ENCODE measurements at places on chromosomes 4 and X. TPM values are rescaled to one million over a fixed set of nuclear protein-coding genes. Genes with fewer than 3 reads are reported as not detected.
A peak's percentile ranks its signal among the peaks of the same experiment; 100 is the strongest.

DNA sequence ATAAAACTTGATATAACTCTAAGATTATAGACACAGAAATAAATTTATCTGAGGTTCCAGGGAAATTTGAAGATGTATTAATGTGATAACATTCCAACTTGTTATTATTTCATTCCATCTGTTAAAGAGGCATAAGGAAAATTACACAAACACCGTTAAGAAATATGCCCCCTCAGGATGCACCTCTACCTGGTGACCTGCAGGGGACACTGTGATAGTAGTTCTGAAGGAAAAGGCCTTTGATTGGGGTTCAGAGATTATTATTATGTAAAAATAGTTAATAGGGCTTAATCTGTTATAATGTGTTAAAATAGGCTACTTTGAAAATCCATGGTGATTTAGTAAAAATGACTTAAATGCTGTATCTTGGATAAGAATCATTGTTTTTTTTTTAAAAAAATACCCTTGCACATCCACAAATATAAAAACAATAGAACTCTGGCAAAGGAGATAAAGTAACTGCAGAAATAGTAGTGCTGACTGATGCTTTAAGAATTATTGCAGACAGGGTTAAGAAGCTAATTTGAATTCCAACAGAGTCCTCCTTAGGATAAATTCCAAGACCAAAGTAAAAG, 6.1 kb upstream of the ABRAXAS1 start:
- DNase-seq: no peak

- DNase-seq: peak; percentile 30
Observed at GRCh38 chrX:48835524-48836329, at the start of gene PCSK1N. TSS of gene PCSK1N (minus strand) at chrX:48835610. CDS start at chrX:48835532, 78 bp downstream.

DNA sequence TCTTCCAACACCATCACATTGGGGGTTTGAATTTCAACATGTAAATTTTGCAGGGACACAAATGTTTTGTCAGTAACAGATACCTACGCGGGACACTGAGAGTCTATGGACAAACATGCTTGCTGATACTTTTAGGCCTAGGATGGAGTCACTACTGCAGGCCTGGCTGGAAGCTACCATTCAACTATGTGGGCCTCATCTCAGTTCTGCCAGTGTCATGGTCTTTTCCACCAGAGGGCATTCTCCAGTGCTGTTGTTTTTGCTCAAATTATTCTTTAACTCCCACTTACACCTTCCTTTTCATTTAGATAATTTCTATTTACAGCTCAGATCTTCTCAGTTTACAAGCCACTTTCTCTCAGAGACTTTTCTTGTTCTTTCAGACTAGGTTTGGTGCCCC, 7.0 kb upstream of the ANK2 start:
- DNase-seq: no peak

- DNase-seq: no peak
Observed at GRCh38 chr4:168411318-168412150, 68.8 kb downstream of the DDX60L start.

- no peak for DNase-seq
Observed at GRCh38 chrX:44459501-44459900, 83.2 kb downstream of the FUNDC1 start.

- no peak for DNase-seq
Observed at GRCh38 chrX:74465424-74465823, 44.1 kb downstream of the SLC16A2 start.

GRCh38 chr4:1169691-1170096, 2.7 kb downstream of the SPON2 start:
- DNase-seq: no peak

- DNase-seq: no peak
Observed at GRCh38 chr4:131302108-131302507, 1847.0 kb upstream of the PCDH10 start.

DNA sequence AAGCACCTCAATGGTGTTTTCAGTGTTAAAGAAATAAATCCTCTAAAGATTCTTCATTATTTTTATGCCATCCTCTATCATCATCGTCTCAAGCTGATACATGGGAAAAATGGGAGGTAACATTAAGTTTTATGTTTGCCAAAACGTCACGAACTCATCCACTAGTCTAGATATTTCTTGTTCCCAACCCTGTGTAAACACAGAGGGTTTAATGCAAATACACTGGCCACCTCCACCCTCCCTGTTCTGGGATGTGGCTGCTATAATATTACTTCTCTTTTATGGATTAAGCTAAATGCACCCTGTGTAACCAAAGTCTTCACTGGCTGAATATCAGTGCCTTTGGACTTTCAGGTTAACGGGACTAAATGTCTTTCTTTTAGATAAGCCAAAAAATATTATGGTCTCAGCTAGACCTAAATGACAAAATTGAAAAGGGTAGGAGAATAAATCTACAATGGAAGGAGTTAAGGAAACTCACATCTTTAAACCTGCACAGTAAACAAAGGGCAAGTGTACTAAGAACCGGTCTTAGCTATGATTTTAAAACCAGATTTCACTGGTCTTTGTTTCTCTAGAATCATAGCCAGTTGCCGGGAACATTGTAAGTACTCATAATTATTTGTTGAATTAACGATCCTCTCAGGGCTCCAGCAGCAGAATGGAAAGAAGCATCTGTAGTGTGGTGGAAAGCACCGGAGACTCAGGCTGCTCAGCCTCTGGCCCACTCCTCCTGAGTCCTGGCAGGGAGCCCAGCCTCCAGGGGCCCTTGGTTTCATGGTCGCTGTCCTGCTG, 103.5 kb upstream of the NOCT start:
- no peak for DNase-seq

DNA sequence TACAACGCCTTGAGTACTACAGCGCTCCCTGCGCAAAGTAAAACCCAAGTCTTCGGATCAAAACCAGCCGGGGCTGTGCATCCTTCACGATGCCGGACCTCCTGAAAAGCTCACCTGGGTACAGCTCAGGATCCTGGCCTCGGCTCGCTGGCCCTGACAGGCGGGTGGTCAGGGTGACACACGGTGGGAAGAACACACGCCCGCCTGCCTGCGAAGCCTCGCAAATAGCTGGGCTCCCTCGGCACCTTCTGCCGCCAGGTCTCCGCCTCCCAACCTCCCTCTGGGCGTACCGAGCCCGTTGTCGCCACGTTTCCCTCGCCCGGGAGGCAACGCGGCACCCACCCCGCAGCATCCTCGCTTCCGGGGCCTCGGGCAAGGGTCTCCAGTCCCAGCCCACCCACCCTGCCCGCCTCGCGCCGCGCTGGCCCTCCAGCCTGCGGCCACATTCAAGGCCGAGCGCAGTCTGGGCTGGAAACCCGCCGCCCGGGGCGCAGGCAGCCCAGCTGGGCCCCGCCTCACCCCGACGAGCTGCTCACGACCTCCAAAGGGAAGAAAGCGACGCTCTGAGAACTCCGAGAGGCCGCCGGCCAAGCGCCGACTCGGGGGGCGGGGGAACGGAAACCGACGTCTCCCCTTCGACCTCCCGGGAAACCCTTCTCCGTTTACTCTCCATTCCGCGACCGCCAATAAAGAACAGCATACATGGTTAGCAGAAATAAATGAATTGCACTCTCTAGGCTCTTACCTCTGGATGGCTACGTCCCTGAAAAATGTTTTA, 511 bp downstream of the PPM1K start:
- peak; percentile 65 for DNase-seq

- no peak for DNase-seq
Observed at GRCh38 chrX:118736394-118737010, 9.1 kb downstream of the IL13RA1 start.

GRCh38 chr4:92952897-92953296, 649.1 kb downstream of the GRID2 start:
- no peak for DNase-seq

GRCh38 chr4:78622253-78622979, 70.8 kb downstream of the ANXA3 start:
- DNase-seq: no peak

GRCh38 chrX:72052415-72053090, 79.2 kb downstream of the RTL5 start:
- no peak for DNase-seq

DNA sequence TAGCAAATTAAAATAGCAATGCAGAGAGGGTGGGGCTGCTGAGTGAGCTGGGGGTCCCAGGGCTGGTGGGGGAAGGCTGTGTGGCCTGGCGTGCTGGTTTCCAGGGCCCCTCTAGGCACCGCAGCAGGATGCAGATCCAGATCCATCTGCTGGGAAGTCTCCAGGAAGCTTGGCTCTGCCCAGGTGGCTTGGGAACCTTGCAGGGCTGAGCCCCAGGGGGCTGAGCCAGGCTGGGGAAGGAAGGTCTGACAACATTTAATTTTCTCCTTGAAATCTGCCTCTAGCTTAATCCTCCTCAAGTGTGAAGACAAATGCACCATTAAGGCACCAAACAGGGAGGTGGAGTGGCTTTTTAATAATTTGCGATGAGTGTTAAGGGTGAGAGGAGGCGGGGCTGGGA, 31.7 kb downstream of the SORCS2 start:
- DNase-seq: no peak

GRCh38 chr4:99438405-99438780, 3.3 kb upstream of the ADH7 start:
- DNase-seq: no peak

DNA sequence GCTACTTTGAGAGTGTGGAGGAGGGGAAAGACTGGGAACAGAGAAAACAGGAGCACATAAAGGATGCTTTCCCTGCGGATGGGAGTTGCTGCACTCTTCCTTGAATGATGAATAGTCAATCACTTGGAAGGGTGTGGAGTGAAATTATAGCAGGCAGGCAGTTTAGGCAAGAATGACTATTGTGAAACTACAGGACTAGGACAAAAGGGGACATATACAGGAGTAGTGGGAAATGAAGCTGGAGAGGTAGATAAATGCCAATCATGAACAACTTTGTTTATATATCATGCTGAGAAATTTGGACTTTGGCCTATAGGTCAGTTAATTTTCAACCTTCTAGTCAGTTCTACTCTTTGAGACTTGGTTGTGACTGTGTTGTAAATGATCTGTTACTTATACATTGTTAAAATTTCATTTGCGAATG, 76.9 kb downstream of the PAQR3 start:
- no peak for DNase-seq

- no peak for DNase-seq
Observed at GRCh38 chr4:27931584-27931983, 1070.9 kb downstream of the STIM2 start.

- DNase-seq: no peak
Observed at GRCh38 chr4:167544391-167544790, 310.1 kb upstream of the SPOCK3 start.

DNA sequence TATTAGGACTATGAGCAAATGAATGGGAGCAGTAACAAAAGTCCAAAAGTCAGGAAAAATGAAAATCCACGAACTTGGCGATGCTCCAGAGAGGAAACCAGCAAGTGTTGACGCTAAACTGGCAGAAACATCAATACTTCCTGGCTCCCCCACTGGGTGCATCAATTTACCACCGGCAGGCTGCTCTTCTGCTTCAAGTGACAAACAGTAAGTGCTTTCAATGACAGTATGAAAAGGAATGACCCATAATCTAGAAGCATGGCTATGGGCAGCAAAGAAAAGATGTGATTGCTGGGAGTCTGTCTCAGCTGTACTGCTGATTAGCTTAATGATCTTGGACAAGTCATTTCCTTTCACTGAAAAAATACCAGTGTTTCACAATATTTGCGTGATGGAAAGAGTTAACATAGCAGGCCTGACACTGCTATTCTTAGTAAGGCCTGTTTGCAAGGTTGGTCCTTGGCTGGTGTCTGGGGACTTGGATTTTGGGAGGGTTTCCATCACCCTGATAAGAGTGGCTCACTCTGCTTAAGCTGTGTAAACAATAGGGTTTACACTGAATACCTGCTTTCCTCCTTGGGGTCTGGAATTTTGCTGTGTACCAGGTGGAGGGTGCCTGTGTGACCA, 8.7 kb downstream of the ATP11C start:
- no peak for DNase-seq

GRCh38 chr4:74793757-74794381, 454 bp downstream of the BTC start:
- peak; percentile 79 for DNase-seq

DNA sequence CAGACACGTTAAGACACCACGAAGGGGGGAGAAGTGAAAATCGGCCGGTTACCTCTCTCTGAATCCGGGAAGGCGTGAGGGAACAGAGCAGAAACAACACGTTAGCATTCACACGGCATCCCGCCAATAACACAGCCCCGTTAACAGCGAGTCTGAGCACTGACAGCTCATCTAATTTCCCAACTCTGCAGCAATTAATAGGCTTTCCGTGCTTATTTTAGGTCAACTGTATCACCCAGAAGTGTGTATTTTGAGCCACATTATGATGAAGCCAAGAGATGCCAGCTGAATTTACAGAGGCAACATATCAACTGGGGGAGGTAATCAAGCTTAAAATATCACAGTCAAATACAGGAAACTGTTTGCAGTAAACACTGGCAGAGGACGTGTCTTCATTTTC, 92.6 kb downstream of the NSUN7 start:
- DNase-seq: no peak

GRCh38 chr4:74366367-74366911, 1.5 kb downstream of the EREG start:
- no peak for DNase-seq

DNA sequence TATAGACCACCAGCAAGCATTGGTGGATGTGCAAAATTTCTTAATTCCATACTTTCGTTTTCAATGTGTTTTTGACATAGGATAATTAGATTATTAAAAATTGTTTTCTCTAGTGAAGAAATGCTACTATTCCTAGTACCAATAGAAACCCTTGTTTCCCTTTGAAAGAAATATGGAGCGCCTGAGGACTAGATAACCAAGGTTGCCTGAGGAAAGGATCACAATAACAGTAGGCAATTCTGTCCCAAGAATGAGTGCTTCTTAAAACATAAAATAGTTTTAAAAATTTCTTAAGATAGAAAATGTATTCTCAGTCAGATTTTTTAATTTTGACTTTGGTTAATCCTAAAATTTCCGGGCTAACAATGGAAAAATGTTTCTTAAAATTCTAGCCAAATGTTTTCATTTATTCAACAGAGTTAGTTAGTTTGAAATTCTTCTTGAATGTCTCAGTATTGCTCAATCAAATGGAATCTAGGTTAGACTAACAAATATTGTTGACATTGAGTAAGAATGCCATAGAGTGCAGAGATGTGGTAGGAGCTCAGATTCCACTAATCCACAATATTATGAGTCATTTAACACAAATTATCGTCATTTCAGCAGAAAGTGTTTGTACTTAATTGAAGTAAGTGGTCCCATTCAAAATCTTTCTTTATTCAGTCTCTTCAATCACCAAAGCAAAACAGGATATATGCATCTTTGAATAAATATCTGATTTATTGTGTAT, 666.0 kb downstream of the GRID2 start:
- no peak for DNase-seq

- no peak for DNase-seq
Observed at GRCh38 chr4:141957416-141957815, 321.0 kb downstream of the IL15 start.

- no peak for DNase-seq
Observed at GRCh38 chr4:183328832-183329231, 6.6 kb upstream of the CLDN24 start.

GRCh38 chr4:102141842-102142241, 203.4 kb downstream of the SLC39A8 start:
- DNase-seq: no peak

GYG2 gene
- 52.8 TPM for total RNA-seq

NR3C2 gene
- total RNA-seq: 2.8 TPM

PDCL2 gene
- total RNA-seq: 0.21 TPM

CABS1 gene
- total RNA-seq: not detected

QDPR gene
- 33.1 TPM for total RNA-seq

ADH1C gene
- 0.23 TPM for total RNA-seq

RADX gene
- total RNA-seq: 3.0 TPM

RPA4 gene
- not detected for total RNA-seq

MAGEA12 gene
- total RNA-seq: 0.57 TPM

GNPDA2 gene
- 4.7 TPM for total RNA-seq

CRLF2 gene
- total RNA-seq: not detected

PPP2R2C gene
- 9.4 TPM for total RNA-seq

SRPX gene
- total RNA-seq: 7.7 TPM
